ENCODE measurements at places on chromosomes 3 and 15.

DNA sequence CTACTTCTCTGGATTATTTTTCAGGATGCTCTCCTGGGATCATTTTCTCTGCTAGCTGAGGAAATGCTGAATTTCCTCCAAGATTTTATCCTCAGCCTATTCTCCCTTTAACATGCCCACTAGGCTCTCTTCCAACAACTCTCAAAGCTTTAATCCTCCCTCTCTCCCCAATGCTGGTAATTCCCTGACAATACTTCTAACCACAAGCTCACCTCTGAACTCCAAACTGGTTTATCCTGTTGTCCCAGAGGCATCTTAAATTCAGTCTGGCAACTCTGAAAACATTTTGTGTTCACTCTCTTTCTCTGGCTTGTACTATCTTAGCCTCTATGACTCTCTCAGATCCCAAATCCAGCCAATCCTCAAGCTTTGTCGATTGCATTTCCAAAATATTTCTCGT lies 490.3 kb downstream of the MECOM start:
- no peak for DNase-seq

DNA sequence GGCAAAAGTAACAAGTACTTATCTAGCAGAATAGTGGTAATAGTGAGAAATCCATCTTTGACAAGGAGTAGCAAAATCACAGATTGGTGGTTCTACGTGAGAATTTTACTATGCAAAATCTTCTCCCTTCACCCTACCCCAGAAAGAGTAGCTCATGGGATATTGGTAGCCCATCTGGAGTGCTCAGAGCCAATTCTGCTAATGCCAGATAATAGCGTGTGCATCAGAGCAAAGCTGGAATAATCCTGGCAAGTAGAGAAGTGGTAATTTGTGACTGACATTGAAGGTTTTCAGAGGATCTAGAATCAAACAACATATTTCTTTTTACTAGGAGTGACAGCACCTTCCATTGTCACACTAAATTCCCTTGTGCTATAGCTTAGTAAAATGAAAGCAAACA lies 192.9 kb downstream of the ZBBX start:
- no peak for DNase-seq

- DNase-seq, result no peak
Measured at GRCh38 chr15:94335616-94336015, 104.3 kb downstream of the MCTP2 start.

DNA sequence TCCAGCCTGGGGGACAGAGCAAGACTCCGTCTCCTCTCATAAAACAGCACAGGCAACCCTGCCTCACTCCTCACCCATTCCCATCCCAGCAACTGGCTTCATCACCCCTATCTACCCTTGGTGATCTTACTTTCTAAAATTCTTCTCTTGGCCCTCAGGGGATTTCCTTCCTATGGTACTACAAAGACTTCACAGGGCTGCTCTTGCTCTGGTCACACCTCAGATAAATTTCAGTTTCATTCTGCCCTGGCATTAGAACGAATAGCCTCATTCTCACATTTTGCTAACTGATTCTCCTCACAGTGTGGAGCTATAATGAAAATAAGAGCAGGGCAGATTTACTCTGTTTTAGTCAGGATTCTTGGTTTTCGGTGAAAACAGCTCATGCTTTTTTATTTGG lies 22.1 kb upstream of the CRBN start:
- DNase-seq, result no peak

GRCh38 chr3:117103675-117104074 lies 394.1 kb downstream of the TUSC7 start:
- no peak for DNase-seq

DNA sequence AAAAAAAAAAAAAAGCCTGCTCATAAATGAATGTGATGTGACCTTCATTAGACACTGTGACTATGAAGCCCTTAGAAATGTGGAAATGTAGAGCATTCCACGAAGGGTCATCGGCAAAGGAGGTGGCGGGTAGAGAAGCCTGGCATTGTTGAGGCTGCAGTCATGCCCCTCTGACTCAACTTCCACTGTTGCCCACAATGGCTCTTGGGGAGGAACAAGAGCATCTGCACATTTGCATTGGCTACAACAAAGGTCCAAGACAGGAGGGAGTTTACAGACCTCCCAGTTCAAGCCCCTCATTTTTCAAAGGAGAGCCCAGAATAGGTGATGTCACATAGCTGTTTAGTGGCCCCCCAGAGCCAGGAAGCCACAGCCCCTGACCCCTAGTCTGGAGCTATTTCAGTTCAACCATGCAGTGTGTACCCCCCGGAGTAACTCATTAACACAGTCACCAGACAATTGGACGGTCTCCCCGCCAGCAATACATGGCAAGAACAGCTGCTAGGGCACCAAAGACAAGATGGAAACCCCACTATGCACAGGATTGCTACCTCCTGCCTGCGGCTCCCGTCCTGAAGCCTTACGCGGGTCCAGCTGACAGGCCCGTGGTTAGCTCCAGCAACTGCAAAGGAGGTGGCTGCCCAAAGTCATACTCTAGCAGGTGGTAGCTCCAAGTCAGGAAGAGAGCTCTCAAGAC lies 56.2 kb downstream of the SH3BP5 start:
- no peak for DNase-seq

DNA sequence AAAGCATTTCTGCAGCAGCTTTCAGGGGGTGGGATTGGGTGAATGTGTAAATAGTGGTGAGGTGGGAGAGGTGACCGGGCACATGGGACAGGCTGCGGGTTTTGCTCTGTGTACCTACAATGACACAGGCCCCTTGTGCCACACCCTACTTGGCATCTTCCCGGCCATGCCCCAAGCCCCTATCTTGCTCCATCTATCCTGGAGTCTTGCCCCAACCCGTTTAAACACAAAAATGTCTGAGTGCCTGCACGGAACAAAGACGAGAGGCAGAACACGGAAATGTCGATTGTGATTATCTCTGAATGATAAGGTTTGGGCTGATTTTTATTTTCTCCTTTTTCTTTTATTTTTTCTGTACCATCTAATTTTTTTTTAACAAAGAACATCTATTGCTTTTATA lies 46.0 kb upstream of the SLC6A1 start:
- DNase-seq, result no peak

GRCh38 chr3:100915706-100916495 lies 77.3 kb downstream of the ABI3BP start:
- DNase-seq, result no peak

GRCh38 chr3:52525680-52526561 lies 7.7 kb downstream of the NT5DC2 start:
- DNase-seq, result no peak

DNA sequence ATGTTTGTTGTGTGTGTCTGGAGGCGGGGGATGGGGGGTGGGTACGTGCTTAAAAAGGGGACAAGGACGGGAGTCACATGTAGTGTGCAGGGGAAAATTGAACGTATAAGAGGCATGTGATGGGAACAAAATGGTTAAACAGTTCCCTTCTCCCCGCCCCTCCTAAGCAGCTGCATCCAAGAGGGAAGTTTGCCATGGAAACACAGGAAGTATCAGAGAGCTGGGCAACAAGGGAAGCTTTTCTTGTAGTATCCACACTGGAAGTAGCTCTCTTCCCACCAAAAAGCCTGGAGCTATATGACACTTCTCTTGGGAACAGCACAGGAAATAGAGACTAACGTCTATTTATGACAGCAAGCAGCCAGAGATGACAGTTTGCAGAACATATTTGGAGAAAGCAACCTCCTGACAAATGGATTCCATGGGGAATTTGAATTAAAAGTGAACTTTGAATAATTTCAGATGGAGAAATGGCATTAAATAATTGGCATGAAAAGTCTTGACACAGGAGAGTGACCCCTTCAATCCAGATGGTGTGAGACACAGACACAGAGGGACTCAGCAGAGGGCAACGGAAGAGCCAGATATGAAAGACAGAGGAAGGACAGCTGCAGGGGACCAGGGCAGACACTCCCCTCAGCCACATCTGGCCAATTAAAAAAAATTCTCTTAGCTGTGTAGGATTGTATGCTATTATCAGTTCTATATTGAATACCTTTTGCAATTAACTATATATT lies 294.2 kb upstream of the TBL1XR1 start:
- no peak for DNase-seq

DNA sequence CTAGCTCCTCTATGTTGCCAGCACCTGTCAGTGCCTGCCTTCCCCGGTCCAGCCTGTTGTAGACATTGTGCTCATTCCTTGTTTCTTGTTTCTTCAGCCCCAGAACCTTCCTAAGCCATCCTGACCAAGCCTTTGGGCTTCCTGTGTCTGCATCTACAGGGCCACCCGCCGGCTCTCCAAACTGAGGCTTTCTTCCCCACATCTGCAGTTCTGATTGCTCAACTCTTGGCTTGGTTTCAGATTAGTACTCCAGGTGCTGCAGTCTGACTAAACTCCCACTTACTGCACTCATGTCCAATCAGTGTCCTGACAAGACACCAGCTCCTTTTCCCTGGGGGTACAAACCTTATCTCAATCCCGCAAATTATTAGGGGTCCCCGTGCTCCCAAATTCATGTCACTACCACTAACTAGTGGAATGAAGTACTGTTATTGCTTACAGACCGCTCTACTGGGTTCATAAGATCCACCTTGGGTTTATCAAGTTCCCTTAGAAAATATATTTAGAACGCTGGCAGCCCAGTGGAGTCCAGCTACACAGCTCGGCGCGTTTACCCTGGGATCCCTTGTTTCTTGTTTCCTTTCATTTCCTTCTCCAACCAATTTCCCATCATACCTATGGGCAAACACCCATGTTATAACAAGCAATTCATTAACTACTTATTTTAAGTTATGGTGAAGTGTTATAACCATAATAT lies 114.2 kb upstream of the TJP1 start:
- DNase-seq, result no peak

- DNase-seq, result no peak
Measured at GRCh38 chr15:26950001-26950400, 21.0 kb upstream of the GABRG3 start.

DNA sequence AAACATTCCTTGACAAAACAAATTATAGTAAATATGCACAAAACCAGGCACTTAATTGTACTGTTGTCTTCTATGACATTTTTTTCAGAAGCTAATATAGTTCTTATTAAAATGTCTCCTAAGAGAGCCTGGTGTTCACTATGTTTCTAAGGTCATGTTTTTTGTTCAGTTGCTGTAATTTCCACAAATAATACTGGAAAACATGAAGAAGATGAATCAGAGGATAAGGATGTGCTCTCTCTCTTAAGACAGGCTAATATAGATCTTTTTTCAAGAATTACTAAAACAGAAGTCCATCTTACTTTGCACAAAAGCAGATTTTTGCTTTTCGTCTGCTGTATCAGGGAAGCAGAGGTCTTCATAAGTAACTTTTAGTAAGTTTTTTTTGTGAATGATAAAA lies 823.0 kb upstream of the NECTIN3 start:
- DNase-seq, result no peak

DNA sequence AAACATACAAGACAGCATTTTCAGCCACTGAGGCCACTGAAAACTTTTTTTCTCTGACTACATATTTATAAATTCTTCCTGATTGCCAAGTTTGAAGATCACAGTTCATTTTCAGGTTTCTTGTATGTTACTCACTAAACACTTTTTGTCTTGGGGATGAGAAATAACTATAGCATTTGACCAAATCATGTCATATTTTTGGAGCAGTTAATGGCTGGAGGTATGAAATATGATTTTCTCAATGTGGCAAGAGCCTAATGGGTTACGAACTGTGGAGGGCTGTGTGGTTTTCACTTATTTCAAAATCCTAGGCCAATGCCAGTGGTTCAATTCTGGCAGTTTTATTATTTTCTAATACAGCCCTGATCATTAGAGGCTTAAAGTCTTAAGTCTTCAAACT lies 64.4 kb downstream of the USP13 start:
- DNase-seq, result no peak

- no peak for DNase-seq
Measured at GRCh38 chr3:4078903-4079302, 224.3 kb upstream of the SETMAR start.

- no peak for DNase-seq
Measured at GRCh38 chr3:134607054-134608022, 43.5 kb downstream of the KY start.

DNA sequence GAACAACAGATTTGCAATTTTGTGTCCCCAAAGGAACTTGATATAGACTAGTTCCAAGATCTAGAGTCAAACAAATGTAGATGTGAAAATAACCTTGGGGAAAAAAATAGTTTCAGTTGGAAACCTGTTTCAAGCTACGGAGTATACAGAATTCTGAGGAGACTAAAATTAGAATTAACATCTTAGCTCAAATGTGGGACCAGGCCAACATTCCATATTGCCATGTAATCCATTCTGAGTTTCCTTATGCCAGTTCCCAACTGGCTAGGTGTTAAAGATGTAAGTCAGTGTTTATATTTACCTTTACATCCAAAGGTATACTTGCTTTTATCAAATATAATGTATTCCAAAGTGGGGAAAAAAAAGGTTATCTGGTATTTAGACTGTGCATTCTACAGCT lies 76.3 kb downstream of the UBE3A start:
- DNase-seq, result no peak

GRCh38 chr15:68367992-68368391 lies 64.0 kb downstream of the ITGA11 start:
- DNase-seq, result no peak

- DNase-seq, result no peak
Measured at GRCh38 chr3:142849148-142849547, 39.7 kb downstream of the PCOLCE2 start.

DNA sequence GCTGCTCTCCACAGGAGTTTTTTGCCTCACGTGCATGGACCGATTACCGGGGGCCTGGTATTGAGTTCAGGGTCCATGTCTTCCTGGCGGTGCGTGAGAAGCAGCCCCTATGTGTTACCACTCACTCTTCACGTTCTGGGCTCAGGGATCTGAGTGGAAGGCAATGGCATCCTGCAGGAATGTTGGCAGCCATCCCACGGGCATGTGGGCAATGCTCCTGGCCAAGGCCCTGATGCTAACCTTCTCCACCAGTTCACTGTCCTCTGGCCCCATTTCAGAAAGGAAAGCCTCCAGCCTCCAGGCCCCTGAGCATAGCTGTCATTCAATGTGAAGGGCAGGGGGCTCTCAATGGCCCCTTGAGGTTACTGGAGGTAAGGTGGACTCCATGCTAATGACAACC lies 43.0 kb upstream of the KY start:
- DNase-seq, result no peak

Data from stimulated activated CD4-positive, alpha-beta T cell treated with anti-CD3 and anti-CD28 coated beads, Interleukin-1b, Interleukin-23, amount 100 ng/mL, for 1 hour (primary cell).